Endothelial cell of umbilical vein (primary cell): ENCODE measurements at places on chromosomes 4 and X.

GRCh38 chr4:31356839-31357238, 636.7 kb downstream of the PCDH7 start:
- DNase-seq = no peak

GRCh38 chr4:146073517-146073916, 102.0 kb upstream of the LSM6 start:
- DNase-seq = no peak

- no peak for DNase-seq
Observed at GRCh38 chr4:8005814-8006215, 66.2 kb upstream of the AFAP1 start.

GRCh38 chr4:109359040-109359646, 56.7 kb upstream of the COL25A1 start:
- DNase-seq = peak; percentile 60

- DNase-seq = peak; percentile 81
Observed at GRCh38 chrX:154804957-154805695, at the start of gene MPP1. TSS of gene MPP1 (minus strand) at chrX:154805485. CDS start at chrX:154805373, 112 bp downstream.

GRCh38 chr4:20890761-20891160, 190.5 kb downstream of the PACRGL start:
- DNase-seq = no peak

DNA sequence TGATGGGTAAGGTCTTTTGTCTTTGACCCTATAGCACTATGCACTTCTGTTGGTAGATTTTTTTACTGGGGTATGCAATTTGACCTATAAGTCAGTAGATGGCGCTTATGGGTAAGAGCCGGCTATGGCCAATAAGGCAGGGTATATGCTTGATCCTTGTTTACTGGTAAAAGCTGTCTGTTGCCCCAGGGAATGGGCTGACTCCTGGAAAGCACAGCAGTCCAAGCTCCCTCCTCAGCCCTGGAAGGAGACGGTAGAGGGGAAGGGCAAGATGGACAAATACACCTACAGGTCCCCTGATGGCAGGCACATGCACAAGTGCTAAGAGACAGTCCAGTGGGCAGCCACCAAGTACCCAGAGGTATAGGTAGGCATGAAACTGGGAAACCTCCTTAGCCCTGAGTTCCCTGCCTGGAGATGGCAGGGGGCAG, 63.7 kb downstream of the ADAMTS3 start:
- DNase-seq = peak; percentile 52

DNA sequence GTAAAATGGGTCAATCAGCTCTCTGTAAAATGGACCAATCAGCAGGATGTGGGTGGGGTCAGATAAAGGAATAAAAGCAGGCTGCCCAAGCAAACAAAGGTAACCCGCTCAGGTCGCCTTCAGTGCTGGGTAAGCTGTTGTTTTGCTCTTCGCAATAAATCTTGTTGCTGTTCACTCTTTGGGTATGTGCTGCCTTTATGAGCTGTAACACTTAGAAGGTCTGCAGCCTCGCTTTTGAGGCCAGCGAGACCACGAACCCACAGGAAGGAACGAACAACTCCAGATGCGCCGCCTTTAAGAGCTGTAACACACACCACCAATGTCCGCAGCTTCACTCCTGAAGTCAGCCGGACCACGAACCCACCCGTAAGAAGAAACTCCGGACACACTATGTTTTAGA, 11.5 kb upstream of the CAMK2D start:
- no peak for DNase-seq

DNA sequence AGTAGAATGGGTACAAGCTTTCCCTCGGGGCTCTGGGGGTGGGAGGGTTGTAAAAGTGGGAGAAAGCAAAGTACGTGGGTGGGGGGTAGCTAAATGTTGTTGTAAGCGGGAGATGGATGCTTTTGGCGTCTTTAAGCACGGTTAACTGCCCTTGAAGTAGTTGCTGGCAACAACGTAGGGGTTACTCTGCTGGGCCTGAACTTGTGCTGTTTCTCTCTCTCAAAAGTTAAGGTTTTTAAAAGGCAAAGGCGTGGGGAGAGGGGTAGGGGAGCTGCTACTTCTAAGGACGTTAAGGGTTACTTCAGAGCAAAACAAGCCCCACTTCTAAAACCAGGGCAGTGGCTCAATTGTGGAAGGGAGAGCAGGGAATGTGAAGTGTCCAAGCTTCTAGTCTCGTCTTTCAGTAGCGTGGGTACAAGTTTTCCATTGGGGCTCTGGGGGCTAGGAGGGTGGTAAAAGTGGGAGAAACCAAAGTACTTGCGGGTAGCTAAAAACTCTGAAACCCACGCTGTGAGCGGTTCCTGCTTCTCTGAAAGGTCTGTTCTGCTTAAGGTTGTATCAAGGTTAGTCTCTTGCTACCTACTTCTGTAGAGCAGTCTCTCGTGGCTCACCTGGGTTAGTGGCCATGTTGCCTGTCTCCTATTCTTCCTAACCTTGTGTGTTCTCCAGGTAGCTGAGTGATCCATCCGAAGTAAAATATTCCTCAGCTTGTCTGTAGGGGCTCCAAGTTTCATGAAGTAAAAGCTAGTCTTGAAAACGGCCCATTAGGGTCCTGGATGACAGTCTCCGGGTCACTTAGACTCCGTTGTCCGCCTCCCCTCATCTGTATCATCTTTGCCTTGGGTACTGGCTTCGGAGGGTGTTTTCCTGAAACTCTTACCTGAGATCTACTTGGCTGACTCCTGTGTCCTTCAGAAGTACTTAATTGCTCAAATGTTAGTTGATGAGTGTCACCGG, 1.7 kb upstream of the WDR1 start:
- no peak for DNase-seq

- no peak for DNase-seq
Observed at GRCh38 chr4:110472583-110473329, 3.2 kb upstream of the ENPEP start.

- no peak for DNase-seq
Observed at GRCh38 chr4:14920237-14920636, 82.0 kb upstream of the CPEB2 start.

- DNase-seq = no peak
Observed at GRCh38 chrX:39401483-39402110, 600.3 kb downstream of the MID1IP1 start.

DNA sequence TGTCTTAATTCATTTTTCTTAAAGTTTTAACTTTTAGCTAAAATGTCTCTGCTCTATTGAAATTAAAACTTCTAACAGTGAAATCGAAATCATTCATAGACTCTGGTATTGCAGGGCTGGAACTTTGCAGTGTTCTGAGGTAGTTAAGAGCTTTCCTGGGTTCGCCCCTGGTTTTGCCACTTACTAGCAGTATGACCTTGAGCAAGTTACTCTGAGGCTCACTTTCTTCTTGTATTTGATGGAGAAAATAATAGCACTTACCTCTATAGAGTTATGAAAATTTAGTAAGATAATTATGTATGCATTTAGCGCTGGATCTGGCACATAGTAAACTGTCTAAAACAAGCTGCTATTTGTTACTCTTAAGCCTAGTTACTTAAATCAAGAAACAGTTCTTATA, 1.7 kb downstream of the SLAIN2 start:
- DNase-seq = peak; percentile 19

GRCh38 chr4:119151161-119151560, 15.5 kb downstream of the MYOZ2 start:
- DNase-seq = no peak

- DNase-seq = peak; percentile 97
Observed at GRCh38 chr4:77921701-77922100, 59.1 kb downstream of the MRPL1 start.

- DNase-seq = no peak
Observed at GRCh38 chrX:72001471-72001870, 90.8 kb downstream of the NHSL2 start.

DNA sequence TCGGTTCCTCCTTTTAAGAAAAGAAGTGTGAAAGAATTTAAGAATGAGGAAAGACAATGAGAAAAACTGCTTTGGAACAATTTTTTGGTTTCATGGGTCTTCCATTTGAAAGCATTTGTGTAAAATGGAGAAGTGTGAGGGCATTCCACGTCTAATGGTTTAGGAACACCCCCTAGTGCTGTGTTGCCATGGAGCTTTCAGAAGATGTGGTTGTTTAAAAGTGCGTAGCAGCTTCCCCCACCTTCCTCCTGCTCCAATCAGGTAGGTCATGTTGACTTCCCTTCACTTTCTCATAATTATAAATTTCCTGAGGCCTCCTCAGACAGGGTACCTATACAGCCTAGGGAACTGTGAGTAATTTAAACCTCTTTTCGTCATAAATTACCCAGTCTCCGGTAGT, 50.0 kb downstream of the UGT2B10 start:
- no peak for DNase-seq

DNA sequence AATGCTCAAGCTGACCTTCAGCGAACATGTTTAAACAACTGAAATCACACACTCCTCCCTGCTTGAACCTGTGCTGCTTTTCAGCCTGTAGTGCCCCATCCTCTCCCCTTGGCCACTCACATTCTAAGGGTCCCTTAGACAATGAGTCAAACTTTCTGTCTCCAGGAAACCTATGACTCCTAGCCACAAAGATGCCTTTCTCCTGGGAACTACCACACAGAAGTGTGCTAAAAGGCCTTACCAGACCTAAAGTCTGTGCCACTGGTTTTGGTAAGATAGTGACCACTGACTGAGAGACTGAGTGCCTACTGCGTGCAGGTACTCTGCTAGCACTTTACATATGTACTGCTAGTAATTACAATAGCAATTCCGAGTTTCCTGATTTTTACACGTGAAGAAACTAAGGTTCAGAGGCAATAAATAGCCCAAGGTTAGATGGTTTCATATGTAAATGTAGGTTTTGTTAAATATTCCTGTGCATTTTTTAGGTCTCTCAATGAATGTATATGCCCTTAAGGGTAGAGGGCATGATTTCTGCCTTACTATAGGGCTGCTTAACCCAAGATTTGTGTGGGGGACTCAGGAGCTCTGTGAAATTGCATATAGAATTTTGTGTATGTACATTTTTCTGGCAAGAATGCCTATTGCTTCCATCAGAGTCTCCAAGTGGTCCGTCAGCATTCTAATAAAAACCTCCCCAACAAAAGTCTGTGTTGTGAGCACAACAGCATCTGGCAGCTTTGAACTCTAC, 71.1 kb downstream of the NSG1 start:
- peak; percentile 7 for DNase-seq

DNA sequence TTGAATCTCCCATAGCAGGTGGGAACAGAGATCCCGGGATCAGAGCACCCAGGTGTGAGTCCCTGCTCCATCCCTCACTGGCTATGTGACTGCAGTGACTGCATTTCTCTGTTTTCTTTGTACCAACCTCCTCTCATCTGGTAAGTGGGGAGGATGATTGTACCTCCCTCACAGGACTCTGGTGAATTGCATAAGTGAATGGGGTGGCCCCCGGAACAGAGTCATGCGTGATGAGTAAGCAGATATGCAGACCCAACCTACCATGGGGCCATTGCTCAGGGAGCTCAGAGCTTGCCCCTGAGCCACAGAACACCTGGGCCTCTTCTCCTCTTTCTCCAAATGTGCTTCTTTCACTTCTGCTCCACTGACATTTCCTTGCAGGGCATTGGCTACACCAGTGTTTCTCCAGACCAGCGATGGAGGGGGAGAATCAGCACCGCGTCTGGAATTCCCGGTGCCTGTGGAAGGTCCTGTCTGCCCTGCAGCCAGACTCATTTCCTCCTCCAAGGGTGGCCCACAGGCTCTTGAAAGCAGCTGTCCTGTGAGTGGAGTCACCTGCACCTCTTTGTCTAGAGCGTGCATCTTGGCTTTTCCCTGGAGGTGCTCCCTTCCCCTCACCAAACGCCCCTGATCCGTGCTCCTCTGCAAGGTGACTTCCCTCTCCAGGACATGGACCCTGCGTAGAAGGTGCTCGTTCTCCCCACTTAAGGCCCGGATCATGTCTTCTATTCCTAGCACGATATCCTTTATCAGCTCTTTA, 30.0 kb downstream of the C4orf50 start:
- DNase-seq = no peak

- no peak for DNase-seq
Observed at GRCh38 chr4:112840061-112840460, 203.1 kb downstream of the LARP7 start.

- no peak for DNase-seq
Observed at GRCh38 chrX:82848111-82848510, 660.0 kb upstream of the POU3F4 start.

DNA sequence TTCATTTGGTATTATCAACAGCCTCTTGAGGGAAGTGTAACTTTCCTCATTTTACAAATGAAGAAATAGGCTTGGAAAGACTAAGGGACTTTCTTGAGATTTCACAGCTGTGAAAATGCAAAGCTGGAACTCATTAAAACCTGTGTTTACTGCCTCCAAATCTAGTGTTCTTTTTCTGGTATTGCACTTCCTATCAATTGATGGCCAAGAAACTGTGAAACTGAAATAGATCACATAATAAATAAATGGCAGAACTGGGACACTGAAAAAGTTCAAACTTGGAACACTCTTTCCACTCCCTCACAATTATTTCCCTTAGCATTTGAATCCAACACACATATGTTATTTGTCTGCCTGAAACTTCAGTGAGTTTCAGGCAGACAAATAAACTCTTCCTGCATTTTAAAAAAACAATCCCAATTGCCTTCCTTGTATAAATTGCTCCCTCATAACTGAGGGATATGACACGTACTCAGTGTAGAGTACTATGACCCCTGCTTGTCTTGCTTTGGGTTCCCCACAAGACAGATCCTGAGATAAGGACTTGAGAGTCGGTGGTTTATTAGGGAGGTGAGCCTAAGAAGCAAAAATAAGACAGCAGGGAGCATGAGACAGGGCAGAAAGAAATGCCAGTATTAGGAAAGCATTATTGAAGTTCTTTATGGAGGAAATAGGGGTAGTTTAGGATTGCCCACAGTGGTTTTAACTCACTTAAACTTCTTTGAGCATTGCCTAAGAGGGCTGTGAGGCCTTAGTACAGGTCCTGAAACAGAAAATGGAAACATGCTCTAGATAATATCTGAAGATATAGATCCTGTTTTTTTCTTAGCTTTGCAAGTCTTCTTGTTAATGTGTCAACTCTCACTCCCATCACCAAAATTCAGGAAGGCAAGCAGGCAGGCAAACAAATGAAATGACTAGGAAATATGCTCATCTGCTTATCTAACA, 33.9 kb downstream of the RTL3 start:
- no peak for DNase-seq

- no peak for DNase-seq
Observed at GRCh38 chrX:107752043-107752442, 23.5 kb downstream of the TSC22D3 start.

- no peak for DNase-seq
Observed at GRCh38 chr4:130147641-130148040, 1051.7 kb downstream of the C4orf33 start.

- no peak for DNase-seq
Observed at GRCh38 chr4:5712517-5712916, 1.5 kb downstream of the EVC start.

GRCh38 chr4:1045595-1046201, 34.3 kb downstream of the FGFRL1 start:
- DNase-seq = no peak

GRCh38 chr4:14178421-14178820, 550.9 kb upstream of the BOD1L1 start:
- peak; percentile 62 for DNase-seq
